Activated CD4-positive, alpha-beta T cell treated with anti-CD3 and anti-CD28 coated beads for 24 hours (primary cell): ENCODE measurements at places on chromosomes 6 and 20.

DNA sequence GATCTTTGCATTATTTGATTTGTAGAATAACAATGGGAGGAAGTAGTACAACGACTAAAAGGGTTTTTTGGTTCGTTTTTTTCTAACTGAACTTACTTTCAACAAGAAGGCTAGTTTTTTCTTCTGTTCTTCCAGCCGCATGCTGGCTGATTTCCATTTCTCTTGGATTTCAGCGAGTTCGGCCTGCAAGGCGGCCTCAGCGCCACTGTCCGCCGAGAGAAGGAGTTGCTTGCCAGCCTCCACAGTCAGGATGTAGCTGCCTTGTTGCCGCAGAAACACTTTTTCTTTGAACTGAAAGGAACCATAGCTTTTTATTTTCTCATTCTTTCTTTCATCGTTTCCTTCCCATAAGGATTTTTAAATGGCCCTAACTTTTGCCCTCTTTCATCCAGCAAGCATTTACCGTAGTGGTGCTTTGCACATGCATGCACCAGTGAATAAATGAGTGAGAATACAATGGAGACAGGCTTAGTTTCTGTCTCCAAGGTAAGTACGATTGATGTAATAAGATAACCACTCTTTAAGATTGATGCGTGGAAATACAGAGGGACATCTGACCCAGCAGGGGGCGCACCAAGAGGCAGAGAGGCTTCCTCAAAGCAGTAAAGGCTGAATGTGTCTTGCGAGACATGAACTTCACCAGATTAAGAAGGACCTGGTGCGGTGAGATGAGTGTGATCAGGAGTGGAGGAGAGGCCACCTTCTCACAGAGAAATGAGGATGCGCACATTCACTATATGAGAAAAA, 398.8 kb downstream of the ESR1 start:
- peak; percentile 38 for DNase-seq

GRCh38 chr6:42022755-42023384, 27.5 kb upstream of the TAF8 start:
- DNase-seq: no peak

DNA sequence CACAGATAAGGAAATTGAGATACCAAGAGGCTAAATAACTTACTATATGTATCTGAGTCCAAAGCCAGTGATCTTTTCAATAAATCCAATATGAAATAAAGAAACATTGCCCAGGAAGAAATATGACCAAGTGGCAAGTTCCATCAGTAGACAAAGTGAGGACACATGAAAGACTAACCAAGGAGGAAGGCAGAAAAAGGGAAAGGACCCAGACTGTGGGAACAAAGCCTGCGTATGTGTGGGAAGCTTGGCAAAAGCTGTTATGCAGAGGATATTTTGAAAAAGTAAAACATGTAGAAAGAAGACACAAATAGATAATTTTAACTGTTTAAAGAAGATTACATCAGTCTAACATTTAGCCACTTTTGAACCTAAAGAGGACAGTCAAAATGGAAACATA, 264.4 kb upstream of the PRDM1 start:
- DNase-seq: no peak

GRCh38 chr6:20877008-20877937, 343.0 kb downstream of the CDKAL1 start:
- DNase-seq: no peak

DNA sequence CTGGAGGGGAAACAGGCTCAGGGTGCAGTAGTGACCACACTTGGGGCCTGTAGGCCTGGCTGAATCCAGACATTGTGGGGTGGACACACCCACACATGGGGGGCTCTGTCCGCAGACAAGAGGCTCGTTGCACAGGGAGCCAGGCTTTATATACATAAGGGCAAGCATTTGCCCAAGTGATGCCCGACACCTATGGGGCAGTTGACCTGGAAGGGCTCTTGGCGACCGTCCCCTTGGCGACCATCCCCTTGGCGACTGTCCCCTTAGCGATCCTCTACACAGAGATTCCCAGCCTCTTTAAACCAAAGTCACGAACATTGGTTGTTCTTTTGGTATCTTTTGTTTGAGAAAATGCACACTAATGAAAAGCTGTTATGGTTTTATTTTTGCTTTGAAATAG, 2.7 kb downstream of the TOX2 start:
- no peak for DNase-seq

DNA sequence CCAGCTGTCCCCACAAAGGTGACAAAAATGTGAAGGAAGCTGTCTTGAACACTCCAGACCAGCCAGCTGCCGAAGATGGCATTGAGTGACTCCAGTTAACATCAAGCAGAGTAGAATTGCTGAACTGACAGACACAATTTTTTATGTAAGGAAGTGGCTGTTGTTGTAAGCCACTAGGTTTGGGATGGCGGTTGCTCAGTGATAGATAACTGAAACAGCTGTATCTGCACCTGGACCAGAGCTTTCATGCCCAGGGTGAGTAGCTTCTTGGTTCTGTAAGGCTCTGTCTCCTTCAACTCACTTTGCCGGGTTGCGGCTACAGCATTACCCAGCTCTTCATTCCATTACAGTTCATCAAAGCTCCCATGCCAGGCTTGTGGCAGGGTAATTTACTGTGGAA, 49.7 kb upstream of the DDR1 start:
- DNase-seq: no peak

- no peak for DNase-seq
These were observed 404.4 kb downstream of the GJA1 start for GRCh38 chr6:121839896-121840295.

- no peak for DNase-seq
These were observed 329.3 kb downstream of the NRN1 start for GRCh38 chr6:5677219-5678000.

GRCh38 chr20:50848341-50848808, 53.5 kb downstream of the BCAS4 start:
- no peak for DNase-seq

- no peak for DNase-seq
These were observed 14.7 kb upstream of the PXDC1 start for GRCh38 chr6:3766214-3766613.

DNA sequence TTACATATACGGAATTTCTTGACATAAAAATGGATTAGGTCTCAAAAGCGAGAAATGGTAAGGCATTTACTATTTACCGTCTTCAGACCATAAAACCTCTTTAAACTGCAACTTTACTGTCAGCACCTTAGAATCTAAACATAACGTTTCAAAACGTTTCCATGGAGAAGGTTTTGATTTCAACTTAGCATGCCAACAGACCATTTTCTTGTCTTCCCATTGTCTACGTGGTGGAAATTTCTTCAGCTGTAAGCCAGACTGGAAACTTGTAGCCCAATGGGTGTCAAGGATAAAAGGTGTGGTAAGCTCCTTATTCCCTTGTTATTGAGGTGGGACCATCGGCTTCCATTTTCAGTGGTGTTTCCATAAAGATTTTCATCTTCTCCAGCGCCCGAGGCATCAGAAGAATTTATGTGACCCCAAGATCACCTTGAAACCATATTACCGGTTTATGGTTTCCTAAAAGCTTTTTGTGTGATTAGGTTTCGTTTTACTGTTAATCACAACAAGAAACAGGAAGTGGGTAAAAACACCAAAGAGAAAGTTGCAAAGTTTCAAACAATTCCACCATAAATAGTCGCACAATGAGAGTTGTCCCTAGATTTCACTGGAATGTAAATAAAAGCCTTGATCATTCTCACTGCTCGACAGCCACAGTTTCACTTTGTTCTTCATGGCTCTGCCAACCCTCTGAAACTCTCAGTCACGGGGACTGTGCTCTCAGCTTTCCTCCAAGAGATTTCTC, 63.0 kb upstream of the CD2AP start:
- DNase-seq: no peak

DNA sequence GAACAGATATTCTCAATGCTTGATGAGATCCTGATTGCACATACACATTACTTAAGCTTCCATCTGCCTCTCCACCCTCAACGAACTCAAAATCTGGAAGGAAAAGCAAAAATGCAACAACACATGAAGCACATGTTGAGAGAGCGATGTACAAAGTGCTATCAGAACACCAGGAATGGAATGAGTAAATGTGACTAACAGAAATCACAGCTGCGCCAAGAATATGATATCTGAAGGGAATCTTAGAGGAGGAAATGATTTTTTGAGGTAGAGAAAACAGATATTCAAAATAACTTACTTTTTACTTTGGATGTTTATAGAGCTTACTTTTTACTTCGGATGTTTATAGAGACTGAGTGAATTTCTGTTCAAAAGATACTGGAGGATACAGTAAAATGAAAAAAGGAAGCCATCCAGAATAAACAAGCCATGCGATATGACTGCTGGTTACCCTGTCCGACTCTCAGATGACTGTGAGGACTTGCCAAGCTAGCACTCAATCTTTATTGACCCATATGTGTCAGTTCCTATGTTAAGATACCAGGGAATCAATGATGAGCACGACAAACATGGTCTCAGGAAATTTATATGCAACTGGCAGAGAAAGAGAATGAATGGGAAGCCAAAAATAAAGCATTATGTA, 102.0 kb downstream of the SMLR1 start:
- no peak for DNase-seq

GRCh38 chr6:72968704-72969103, 256.6 kb downstream of the KHDC1L start:
- no peak for DNase-seq

DNA sequence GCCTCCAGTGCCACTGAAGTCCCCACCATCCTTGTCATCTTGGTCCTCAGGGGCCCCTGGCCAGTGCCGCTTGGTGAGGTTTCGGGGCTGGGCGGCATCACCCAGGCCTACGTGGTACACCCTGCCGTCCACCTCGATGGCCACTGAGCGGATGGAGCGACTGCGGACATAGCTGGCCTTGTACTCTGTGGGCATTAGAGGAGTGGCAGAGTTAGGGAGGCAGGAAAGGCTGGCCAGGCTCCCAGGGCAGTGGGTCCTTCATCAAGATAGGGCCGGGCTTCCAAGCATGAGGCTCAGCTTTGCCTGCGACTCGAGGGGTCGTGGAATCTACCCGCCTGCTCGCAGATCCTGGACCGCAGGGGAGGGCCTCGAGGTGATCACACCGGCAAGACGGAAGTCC, 119.0 kb downstream of the SULF2 start:
- no peak for DNase-seq

- DNase-seq: no peak
These were observed 62.6 kb upstream of the SIRPG start for GRCh38 chr20:1720226-1720625.

DNA sequence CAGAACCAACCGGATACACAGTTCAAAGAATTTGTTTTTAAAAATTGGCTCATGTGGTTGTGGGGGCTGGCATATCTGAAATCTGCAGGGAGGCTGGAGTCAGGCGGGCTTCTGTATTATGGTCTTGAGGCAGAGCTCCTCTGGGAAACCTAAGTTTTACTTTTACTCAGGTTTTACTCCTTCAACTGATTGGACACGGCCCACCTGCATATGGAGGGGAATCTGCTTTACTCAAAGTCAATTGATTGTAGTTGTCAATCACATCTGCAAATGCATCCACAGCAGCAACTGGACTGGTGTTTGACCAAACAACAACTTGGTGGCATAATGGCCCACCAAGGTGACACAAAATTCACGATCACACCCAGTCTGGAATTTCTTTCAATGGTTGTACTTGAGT, 103.4 kb downstream of the ERMARD start:
- DNase-seq: no peak

- DNase-seq: no peak
These were observed 228.4 kb upstream of the JAG1 start for GRCh38 chr20:10902174-10902573.

DNA sequence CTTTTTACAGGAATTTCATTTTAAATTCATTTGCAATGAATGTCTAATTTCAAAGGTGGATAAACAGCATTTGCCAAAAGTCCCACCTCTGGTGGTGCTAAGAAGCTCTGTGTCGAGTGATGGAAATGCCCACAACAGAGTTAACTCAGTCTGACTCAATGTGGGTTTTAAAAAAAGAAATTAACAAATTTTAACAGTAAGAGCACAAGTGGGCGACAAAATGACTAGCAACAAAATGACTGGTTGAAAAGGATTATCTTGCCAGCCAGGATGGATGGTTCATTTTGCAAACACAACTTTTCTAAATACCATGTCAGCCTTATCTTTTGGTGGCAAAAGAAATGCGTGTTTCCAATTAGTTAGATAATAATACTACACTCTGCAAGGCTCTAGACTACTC, 14.3 kb upstream of the TAGAP start:
- no peak for DNase-seq

- DNase-seq: no peak
These were observed 805 bp downstream of the PHF1 start for GRCh38 chr6:33411632-33412005.

GRCh38 chr6:111894272-111894671, 21.0 kb upstream of the FYN start:
- no peak for DNase-seq

- DNase-seq: no peak
These were observed 77.8 kb downstream of the PKHD1 start for GRCh38 chr6:52009466-52010140.

GRCh38 chr20:63530788-63531160, 6.4 kb downstream of the PTK6 start:
- DNase-seq: no peak

GRCh38 chr6:26554447-26554696, 16.2 kb downstream of the HMGN4 start:
- no peak for DNase-seq

DNA sequence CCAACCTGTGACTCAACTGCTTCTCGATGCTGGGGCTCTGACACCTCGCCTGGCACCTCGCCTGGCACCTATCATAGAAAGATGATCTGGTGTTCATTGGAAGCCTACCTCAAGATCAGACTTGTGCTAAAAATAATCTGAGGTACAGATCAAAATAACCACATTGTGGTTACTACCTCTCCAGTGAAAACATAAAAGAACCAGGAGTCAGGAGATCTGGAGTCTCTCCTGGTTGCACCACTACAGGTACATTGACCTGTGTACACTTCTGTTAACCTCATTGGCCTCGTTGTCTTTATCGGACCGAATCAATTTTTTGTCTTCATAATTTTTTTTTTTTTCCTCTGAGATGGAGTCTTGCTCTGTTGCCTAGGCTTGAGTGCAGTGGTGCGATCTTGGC, 695.9 kb downstream of the HDGFL1 start:
- DNase-seq: no peak

- DNase-seq: peak; percentile 12
These were observed 177.9 kb upstream of the ZNF184 start for GRCh38 chr6:27650620-27651370.

DNA sequence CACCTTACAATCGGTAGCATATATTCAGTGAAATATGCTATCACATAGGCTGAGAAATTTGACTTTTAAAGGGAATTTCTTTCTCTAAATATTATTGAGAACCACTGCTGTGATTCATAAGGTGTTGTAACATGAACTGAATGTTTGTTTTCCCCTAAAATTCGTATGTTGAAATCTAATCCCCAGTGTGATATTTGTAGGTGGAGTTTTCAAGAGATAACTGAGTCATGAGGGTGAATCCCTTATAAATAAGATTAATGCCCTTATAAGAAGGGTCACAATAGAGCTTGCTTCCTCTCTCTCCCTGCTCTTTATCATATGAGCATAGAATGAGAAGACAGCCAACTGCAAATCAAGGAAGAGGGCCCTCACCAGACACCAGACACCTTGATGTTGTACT, 64.8 kb downstream of the LMBRD1 start:
- DNase-seq: no peak

- no peak for DNase-seq
These were observed 6.7 kb upstream of the KHDC1L start for GRCh38 chr6:73231986-73232391.

- no peak for DNase-seq
These were observed 16.7 kb downstream of the RPP21 start for GRCh38 chr6:30361661-30362060.
